A549 treated with dexamethasone at 1 μM for 4 hours (cell line): ENCODE measurements at places on chromosomes 4 and X. TPM values are rescaled to one million over a fixed set of nuclear protein-coding genes. Genes with fewer than 3 reads are reported as not detected.

COL25A1 gene
- not detected in 5 replicates for total RNA-seq

SSX1 gene
- total RNA-seq = not detected in 5 replicates

NEIL3 gene
- 6.8 to 9.2 TPM (median 8.9 TPM) in 5 replicates for total RNA-seq

RIBC1 gene
- 0.54 to 0.98 TPM (median 0.77 TPM) in 5 replicates for total RNA-seq

VCX gene
- 0.13 TPM in 1 of 5 replicates, not detected in the others for total RNA-seq

FABP2 gene
- not detected in 5 replicates for total RNA-seq

SPANXD gene
- 0.15 TPM in 1 of 5 replicates, not detected in the others for total RNA-seq

ZCCHC12 gene
- total RNA-seq = 0.19 to 0.38 TPM (median 0.24 TPM) in 5 replicates
